ENCODE measurements at places on chromosomes 3 and 15.

- DNase-seq = no peak
Measured at GRCh38 chr3:25781145-25781757, 2.0 kb downstream of the NGLY1 start.

DNA sequence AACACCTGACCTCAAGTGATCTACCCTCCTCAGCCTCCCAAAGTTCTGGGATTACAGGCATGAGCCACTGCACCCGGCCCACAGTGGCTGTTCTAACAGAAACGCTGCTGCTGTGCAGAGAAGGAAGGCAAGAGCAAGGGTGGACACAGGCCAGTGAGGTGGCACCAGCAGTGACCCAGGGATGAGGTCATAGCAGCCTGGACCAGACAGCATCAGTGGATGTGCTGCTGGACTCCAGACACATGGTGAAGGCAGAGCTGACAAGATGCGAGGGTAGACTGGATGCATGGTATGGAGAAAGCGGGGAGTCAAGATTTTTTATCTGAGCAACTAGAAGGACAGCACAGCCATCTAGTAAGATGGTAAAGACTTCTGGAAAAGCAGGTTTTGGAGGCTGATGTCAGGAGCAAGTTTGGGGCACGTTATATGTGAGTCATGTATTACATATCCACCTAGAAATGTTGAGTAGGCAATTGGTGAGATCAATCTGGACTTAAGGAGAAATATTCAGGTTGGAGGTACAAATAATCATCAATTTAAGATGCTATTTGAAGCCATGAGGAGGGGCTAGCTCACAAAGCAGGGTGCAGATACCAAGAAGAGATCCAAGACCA, 22.1 kb upstream of the TJP1 start:
- peak; percentile 82 for DNase-seq

- no peak for DNase-seq
Measured at GRCh38 chr3:168216851-168217250, 121.1 kb upstream of the GOLIM4 start.

DNA sequence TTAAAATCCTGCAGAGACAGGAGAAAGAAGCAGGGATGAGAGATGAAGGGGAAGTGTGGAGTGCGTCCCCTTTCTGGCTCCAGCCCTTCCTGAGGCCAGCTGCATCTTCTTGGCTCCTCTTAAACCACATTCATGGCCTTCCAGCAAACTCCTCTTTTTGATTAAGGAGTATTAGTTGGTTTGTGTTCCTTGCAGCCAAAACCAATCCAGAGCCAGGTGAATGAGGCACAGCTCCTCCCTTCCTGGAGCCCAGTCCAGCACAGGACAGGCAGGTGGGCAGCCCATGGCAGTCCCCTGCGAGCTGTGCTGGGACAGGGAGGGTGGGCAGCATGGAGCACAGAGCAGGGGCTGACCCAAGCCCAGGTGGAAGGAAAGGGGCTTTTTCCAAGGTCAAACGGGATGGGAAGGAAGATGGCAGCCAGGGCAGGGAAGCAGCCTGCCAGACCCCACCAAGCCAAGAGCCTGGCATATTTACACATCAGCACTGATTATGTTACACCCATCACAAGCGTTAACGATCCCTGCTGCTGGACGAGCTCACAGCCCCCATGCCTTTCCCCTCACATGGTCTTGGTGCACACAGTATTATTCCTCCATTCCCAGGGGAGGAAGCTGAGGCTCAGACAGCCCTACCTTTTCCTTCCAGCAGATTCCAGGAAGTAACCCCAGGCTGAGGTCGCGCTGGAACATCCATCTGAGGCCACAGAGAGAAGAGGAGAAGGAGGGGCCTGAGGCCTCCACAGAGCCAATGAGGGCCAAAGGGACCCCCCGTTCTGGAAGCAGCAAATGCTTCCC, 175.6 kb downstream of the SMAD6 start:
- DNase-seq = no peak

DNA sequence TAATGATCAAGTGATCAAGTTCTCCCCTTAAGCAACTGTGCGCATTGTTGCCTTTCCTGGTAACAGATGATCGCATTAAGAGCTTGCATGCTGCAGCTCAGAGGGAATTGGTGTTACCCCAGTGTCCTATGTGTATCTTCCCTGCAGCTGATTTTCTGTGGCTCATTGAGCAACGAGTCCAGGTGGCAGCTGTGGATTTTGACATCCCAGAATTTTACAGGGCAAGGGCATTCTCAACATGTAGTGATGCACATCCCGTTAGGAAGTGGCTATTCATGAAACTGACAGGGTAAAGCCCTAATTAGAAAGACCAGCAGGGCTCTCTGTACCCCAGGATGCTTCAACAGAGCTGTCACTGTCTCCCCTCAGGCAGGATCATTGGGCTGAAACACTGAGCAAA, 232.8 kb downstream of the AGBL1 start:
- DNase-seq = no peak

DNA sequence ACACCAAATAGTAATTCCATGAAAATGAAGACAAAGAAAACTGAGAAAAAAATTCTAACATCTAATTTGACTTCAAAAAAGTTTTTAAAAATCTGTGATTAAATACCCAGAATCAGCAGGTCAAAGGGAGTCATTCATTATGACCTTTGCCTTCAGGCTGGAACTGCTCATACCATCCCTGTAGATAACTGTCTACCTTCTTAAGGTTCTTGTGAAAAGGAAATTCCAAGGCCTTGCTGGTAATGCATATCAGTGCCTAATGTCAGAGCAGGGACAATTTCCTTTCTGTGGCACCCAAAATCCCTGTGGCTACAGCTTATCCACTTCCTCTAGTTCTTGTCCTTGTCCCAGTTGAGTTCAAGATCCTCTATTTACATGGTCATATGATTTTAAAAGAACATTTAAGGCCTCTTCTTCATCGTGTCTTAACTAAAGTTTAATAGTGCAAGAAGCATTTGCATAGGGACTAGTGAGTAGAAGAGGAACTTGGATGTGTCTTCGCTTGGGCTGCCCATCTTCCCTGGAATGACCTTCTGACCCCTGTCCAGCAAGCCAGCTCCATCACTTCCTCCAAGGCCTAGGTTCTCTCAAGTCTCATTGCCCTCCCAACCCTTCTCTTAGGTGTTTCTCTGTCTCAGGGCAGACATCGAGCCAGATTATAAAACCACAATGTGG, 8.7 kb upstream of the PLCL2 start:
- DNase-seq = no peak

- no peak for DNase-seq
Measured at GRCh38 chr15:27250223-27250622, 279.2 kb downstream of the GABRG3 start.

GRCh38 chr3:45807681-45808540, 11.6 kb upstream of the SLC6A20 start:
- DNase-seq = no peak

Measured in RWPE1 (cell line).